Stomach (tissue), 19 donors: ENCODE measurements at places on chromosomes 7 and 10. TPM values are rescaled to one million over a fixed set of nuclear protein-coding genes. Genes with fewer than 3 reads are reported as not detected.

CAMK1D gene
- total RNA-seq: 26.9 TPM

BLNK gene
- 13.8 TPM for total RNA-seq

CYP26C1 gene
- 7.0 TPM for total RNA-seq

FFAR4 gene
- 2.0 TPM for total RNA-seq

ITGB8 gene
- 27.5 TPM for total RNA-seq

FAM25G gene
- not detected for total RNA-seq

APBB1IP gene
- 4.0 TPM for total RNA-seq

HOXA6 gene
- not detected for total RNA-seq

TBATA gene
- not detected for total RNA-seq

DNA2 gene
- 11.6 TPM for total RNA-seq

PPP1R17 gene
- total RNA-seq: not detected

ZNF804B gene
- not detected for total RNA-seq

ICA1 gene
- 118 TPM for total RNA-seq

OR2F2 gene
- not detected for total RNA-seq

NXPH1 gene
- total RNA-seq: not detected

SLC26A5 gene
- not detected for total RNA-seq

LRRC4 gene
- 30.9 TPM for total RNA-seq

XRCC2 gene
- total RNA-seq: 0.58 TPM

CALHM2 gene
- total RNA-seq: 11.6 TPM

SLC26A4 gene
- not detected for total RNA-seq

CALML3 gene
- not detected for total RNA-seq

UTF1 gene
- total RNA-seq: not detected

LEP gene
- not detected for total RNA-seq

CCL24 gene
- 9.1 TPM for total RNA-seq

COL17A1 gene
- total RNA-seq: 5.7 TPM

SEMA3E gene
- total RNA-seq: 0.89 TPM

CHN2 gene
- 47.8 TPM for total RNA-seq

CCDC172 gene
- not detected for total RNA-seq

ZPBP gene
- total RNA-seq: not detected

FAM221A gene
- total RNA-seq: 37.1 TPM

TFPI2 gene
- total RNA-seq: 6.1 TPM

HKDC1 gene
- total RNA-seq: 2.9 TPM

RBP3 gene
- total RNA-seq: not detected

PHKG1 gene
- total RNA-seq: 11.1 TPM

NUP205 gene
- 13.4 TPM for total RNA-seq

C10orf143 gene
- 0.29 TPM for total RNA-seq

HABP2 gene
- 2.0 TPM for total RNA-seq

DDC gene
- not detected for total RNA-seq

ZNF365 gene
- not detected for total RNA-seq

LRMDA gene
- total RNA-seq: 1.3 TPM

TBC1D12 gene
- 12.8 TPM for total RNA-seq

FGL2 gene
- total RNA-seq: 31.7 TPM

PNLIP gene
- not detected for total RNA-seq
